SJSA1 (cell line): ENCODE measurements at places on chromosomes 4 and X. TPM values are rescaled to one million over a fixed set of nuclear protein-coding genes. Genes with fewer than 3 reads are reported as not detected.

GRCh38 chr4:95013236-95013635 is 255.5 kb downstream of the BMPR1B start:
- no peaks in the 10 kb centered on the region for H3K36me3 ChIP-seq
- H3K4me1 ChIP-seq: no peaks in the 10 kb centered on the region
- no peak overlapping the region for H3K4me3 ChIP-seq
- DNase-seq: no peak

MFSD8 gene
- 23.6 and 40.6 TPM in 2 replicates for total RNA-seq

DNA sequence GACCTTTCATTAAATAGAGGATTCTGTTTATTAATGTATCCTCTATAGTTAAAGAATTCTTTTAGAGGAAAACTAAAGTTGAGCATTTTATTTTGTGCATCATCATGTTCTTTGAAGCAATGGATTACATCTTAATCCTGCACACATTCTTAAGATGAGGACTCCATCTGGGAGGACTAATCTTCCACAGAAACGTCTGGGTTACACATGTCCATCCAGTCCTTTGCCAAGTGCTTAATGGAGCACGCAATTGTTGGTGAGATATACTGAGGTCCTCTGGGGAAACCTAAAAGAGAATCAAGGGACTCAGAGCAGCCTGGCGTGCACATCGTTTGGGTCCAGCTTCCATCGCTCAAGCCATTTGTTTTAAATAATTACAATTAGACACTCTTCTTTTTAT is 115.1 kb upstream of the SFRP2 start:
- no peaks in the 10 kb centered on the region for H3K36me3 ChIP-seq
- DNase-seq: no peak

- peaks cover 8% of the 10 kb centered on the region for H3K36me3 ChIP-seq
- no peak overlapping the region for H3K27ac ChIP-seq
- peaks cover 9% of the 10 kb centered on the region for H3K4me1 ChIP-seq
Observed at GRCh38 chrX:120450163-120450562, 18.9 kb downstream of the LAMP2 start.

DNA sequence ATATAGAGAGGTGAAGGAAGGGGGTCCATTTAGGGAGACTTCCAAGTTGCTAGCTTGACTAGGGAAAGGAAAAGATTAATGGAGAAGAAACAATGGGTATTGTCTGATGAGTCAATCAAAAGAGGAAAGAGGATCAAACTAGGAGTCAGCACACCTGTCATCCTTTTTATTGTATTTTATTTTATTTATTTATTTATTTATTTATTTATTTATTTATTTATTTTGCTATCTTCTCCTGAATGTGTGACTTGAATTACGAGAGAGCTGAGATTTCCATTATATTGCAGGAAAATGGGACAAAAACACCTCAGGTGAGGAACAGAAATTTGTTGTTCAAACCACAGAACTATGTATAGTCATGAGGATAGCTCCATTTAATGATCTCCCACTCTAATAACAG is 58.9 kb downstream of the NUDT11 start:
- H3K4me1 ChIP-seq: no peaks in the 10 kb centered on the region
- H3K4me3 ChIP-seq: no peak overlapping the region
- H3K27ac ChIP-seq: no peak overlapping the region
- H3K27me3 ChIP-seq: no peaks in the 10 kb centered on the region
- H3K36me3 ChIP-seq: no peaks in the 10 kb centered on the region

- H3K27me3 ChIP-seq: no peaks in the 10 kb centered on the region
- H3K4me3 ChIP-seq: no peak overlapping the region
Observed at GRCh38 chrX:118455013-118455412, 40.6 kb upstream of the DOCK11 start.

DNA sequence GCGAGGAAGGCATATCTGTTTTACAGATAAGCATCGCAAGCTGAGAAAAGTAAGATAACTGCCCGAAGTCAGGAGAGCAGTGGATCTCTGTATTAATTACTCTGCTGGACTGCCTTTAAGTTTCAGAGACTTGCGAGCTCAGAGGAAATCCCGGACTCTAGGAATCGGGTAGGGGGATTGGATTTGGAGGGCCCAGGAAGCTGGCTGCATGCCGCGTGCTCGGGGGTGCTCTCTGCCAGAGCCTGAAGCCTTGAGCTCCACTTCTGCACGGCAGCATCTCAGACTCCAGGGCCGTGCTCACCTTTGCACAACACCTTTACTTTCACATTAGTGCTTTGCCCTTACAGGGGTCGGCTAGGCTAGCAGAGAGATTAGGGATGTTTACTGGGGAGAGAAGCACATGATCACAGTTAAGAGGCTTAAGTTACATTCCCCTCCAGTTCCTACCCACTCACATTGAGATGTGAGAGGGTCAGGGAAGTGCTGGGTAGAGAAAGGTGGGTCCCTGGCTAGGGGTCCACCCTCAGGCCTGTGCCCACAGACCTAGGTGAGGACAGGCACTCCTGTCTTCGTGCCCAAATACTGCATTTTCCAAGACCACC is 57.0 kb downstream of the TRIML1 start:
- no peak for DNase-seq
- no peak overlapping the region for H3K27ac ChIP-seq
- no peaks in the 10 kb centered on the region for H3K4me1 ChIP-seq
- no peak overlapping the region for H3K4me3 ChIP-seq
- no peaks in the 10 kb centered on the region for H3K27me3 ChIP-seq

DNA sequence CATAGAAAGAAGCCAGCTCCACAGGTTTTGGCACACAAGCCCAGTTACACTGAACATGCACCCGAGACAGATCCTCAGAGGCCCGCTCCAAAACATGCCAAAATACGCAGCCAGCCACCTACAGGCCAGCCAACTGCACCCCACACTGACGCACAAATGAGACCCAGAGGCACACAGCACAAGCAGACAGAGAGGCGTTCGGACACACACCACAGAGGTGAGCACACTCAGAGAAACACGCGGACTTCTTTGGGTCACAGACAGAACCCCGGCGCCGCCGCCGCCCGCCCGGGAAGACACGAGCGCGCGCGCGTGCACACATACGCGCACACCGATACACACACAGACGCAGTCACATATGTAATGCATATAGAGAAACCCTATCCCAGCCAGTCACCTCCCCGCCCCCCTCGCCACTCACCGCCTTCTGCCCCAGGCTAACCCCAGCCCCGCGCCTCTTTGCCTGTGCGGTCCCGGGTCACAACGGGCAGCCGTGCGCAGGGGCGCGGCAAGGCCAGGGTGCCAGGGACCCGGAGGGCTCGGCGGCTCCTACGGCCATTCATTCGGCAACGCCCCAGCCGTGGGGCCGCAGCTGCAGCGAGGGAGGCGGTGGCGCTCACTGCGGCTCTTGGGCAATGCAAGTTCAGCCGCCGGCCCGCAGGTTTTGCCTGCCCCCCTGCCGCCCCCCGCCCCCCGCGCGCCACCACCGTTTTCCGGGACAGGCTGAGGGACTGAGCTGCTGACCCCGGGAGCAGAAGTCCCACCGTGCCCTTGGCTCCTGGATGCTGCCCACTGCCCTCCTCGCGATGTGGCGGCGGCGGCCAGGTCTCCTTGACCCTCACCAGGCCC is 553 bp downstream of the SEPTIN6 start:
- no peaks in the 10 kb centered on the region for H3K36me3 ChIP-seq
- peak overlapping the region; percentile 63 for H3K4me3 ChIP-seq
- DNase-seq: no peak
- peaks cover 4% of the 10 kb centered on the region; the same call in 1 of the 2 replicates for H3K4me1 ChIP-seq
- no peaks in the 10 kb centered on the region for H3K27me3 ChIP-seq
- H3K27ac ChIP-seq: peak overlapping the region; percentile 71

GRCh38 chr4:140153718-140154571 is at the start of gene MAML3:
MAML3 (minus strand) TSS chr4:140154184; CDS start chr4:140153327, 857 bp downstream.
- peak within 1 kb of the TSS; percentile 83 for H3K27ac ChIP-seq
- H3K36me3 ChIP-seq: no peaks in the 10 kb centered on the region
- no peaks in the 10 kb centered on the region for H3K4me1 ChIP-seq
- peak within 1 kb of the TSS; percentile 63 for H3K4me3 ChIP-seq
- peak; percentile 92 for DNase-seq
